ENCODE measurements at places on chromosomes 3 and 15.
A peak's percentile ranks its signal among the peaks of the same experiment; 100 is the strongest.

DNA sequence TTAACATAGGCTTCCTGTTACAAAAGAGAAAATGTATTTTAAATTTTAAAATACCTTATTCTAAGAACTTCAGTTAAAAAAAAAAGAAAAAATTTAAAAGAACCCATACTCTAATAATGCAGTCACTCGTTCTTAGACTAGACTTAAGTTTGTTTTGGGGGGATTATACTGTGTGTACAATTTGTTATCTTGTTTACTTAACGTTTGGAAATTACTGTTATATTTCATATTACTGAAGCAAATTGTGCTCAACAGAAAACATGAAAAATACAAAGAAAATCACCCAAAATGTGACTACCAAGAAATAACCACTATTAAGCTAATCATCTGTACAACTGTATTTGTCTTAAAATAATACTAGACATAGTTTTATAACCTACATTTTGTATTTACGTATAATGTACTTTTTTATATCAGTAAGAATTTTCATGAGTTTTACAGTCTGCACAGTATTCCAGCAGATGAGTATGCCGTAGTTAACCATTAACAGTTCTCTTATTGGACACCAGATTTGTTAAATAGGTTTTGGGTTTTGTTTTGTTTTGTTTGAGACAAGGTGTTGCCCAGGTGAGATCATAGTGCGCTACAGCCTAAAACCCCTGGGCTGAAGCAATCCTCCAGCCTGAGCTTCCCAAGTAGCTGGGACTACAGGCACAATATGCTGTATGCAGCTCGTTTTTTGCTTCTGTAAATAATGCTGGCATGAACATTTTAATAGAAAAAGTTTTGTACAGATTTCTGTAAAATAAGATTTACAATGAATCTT, 88.8 kb upstream of the CHD2 start:
- peak; percentile 67 for DNase-seq
- no peaks in the 10 kb centered on the region for H3K36me3 ChIP-seq
- no peaks in the 10 kb centered on the region for H3K27me3 ChIP-seq
- peak overlapping the region; percentile 99 for H3K27ac ChIP-seq
- no peaks in the 10 kb centered on the region for H3K4me1 ChIP-seq

DNA sequence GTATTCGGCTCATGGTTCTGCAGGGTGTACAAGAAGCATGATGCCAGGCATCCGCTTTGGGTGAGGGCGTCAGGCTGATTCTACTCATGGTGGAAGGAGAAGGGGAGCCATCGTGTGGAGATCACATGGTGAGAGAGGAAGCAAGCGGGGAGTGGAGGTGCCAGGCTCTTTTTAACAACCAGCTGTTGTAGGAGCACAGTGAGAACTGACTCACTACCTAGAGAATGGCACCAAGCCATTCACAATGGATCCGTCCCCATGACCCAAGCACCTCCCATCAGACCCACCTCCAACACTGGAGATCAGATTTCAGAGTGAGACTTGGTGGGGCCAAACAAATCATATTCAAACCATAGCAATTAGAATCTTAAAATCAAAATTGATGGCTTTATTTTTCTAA, 259.8 kb upstream of the CTDSPL start:
- no peaks in the 10 kb centered on the region for H3K36me3 ChIP-seq
- H3K4me3 ChIP-seq, result no peak overlapping the region

DNA sequence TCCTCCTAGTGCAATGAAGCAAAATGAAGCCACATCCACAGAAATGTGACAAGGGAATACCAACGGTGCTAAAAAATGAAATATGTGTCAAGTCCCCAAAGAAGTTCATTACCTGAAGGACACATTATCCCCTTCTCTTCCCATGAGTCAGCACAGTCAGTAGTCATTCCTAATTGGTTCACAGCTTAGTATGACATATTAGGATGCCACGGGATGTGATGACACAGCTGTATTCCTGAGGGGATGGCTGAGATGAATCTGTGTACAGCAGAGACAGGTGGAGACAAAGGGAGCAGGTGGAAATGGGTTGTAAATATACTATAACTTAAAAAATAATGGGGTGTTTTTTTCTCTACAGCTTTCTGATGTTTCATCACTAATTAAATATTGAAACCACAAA, 273.4 kb downstream of the ARRDC4 start:
- no peak overlapping the region for H3K27ac ChIP-seq
- no peak overlapping the region for H3K4me3 ChIP-seq

GRCh38 chr3:36032180-36033047, 347.9 kb upstream of the STAC start:
- H3K27ac ChIP-seq, result no peak overlapping the region
- no peak overlapping the region for H3K4me3 ChIP-seq
- no peaks in the 10 kb centered on the region for H3K36me3 ChIP-seq
- no peak for DNase-seq

DNA sequence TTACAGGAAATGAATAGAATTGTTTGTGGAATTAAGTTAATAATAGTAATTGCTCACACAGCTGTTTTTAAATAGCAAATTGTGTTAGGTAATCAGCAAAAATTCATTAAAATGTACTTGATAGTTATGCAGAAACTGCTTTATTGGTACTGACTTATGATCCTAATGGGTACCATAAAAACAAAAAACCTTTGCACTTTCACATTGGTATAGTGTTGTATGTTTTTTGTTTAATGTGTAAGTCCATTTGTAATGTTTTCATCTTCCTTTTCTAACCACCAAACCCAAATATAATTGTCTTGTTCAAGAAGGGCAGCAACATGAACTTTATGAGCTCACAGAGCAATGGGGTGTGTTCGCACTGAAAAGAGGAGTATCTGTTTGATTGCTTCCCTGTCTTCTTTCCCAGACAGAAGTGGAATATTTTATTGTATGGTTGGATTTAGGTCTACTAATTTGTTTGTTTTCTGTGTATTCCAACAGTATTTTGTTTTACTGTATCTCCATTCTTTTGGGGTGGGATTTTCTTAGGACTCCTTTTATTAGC, 135.8 kb downstream of the TCF12 start:
- no peaks in the 10 kb centered on the region for H3K27me3 ChIP-seq
- DNase-seq, result peak; percentile 52
- no peak overlapping the region for H3K4me3 ChIP-seq

GRCh38 chr3:66907136-66907535, 91.0 kb upstream of the KBTBD8 start:
- no peak for DNase-seq
- no peaks in the 10 kb centered on the region for H3K27me3 ChIP-seq
- no peaks in the 10 kb centered on the region for H3K4me1 ChIP-seq
- H3K27ac ChIP-seq, result no peak overlapping the region
- no peak overlapping the region for H3K4me3 ChIP-seq
- no peaks in the 10 kb centered on the region for H3K36me3 ChIP-seq

GRCh38 chr3:192812743-192813383, 85.5 kb upstream of the FGF12 start:
- no peak overlapping the region for H3K27ac ChIP-seq
- no peaks in the 10 kb centered on the region for H3K27me3 ChIP-seq
- peak; percentile 59 for DNase-seq
- H3K36me3 ChIP-seq, result no peaks in the 10 kb centered on the region
- no peak overlapping the region for H3K4me3 ChIP-seq

GRCh38 chr15:39581793-39582285, 960 bp downstream of the THBS1 start:
- peak overlapping the region; percentile 45 for H3K4me3 ChIP-seq
- no peaks in the 10 kb centered on the region for H3K36me3 ChIP-seq
- H3K27ac ChIP-seq, result peak overlapping the region; percentile 40
- H3K4me1 ChIP-seq, result no peaks in the 10 kb centered on the region
- no peaks in the 10 kb centered on the region for H3K27me3 ChIP-seq

DNA sequence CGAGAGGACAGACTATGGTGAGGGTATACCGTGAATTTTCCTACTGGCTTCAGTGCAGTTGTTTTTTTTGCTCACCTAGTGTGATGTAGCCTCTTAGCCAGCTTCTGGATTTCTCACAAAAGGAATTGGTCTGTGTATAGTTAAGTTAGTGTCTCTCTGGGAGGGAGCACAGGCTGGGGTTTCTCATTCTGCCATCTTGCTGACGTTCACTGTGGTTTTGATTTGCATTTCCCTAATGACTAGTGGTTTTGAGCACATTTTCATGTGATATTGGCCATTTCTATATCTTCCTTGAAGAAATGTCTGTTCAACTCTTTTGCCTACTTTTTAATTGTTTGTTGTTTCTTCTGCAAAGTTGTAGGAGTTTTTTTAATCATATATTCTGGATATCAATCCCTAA, 2.2 kb upstream of the CD86 start:
- DNase-seq, result no peak
- no peaks in the 10 kb centered on the region for H3K36me3 ChIP-seq
- H3K27me3 ChIP-seq, result peaks cover 3% of the 10 kb centered on the region
- no peaks in the 10 kb centered on the region for H3K4me1 ChIP-seq

- H3K27me3 ChIP-seq, result no peaks in the 10 kb centered on the region
- H3K36me3 ChIP-seq, result no peaks in the 10 kb centered on the region
- H3K4me3 ChIP-seq, result no peak overlapping the region
- no peaks in the 10 kb centered on the region for H3K4me1 ChIP-seq
- DNase-seq, result peak; percentile 5
Observed at GRCh38 chr3:23580096-23580713, 225.6 kb upstream of the UBE2E1 start.

GRCh38 chr3:9781551-9781950, 10.7 kb downstream of the TADA3 start:
- peak overlapping the region; percentile 86 for H3K27ac ChIP-seq
- H3K4me1 ChIP-seq, result peaks cover 6% of the 10 kb centered on the region
- DNase-seq, result no peak
- H3K27me3 ChIP-seq, result no peaks in the 10 kb centered on the region
- H3K36me3 ChIP-seq, result peaks cover 12% of the 10 kb centered on the region
- no peak overlapping the region for H3K4me3 ChIP-seq

- no peaks in the 10 kb centered on the region for H3K27me3 ChIP-seq
- H3K36me3 ChIP-seq, result peaks cover 20% of the 10 kb centered on the region
- H3K27ac ChIP-seq, result no peak overlapping the region
Observed at GRCh38 chr3:53126601-53127000, 3.6 kb downstream of the RFT1 start.

- H3K4me3 ChIP-seq, result no peak overlapping the region
- no peak for DNase-seq
- peaks cover 13% of the 10 kb centered on the region for H3K36me3 ChIP-seq
- no peaks in the 10 kb centered on the region for H3K27me3 ChIP-seq
Observed at GRCh38 chr15:85116494-85116893, 134.8 kb downstream of the PDE8A start.

- H3K27ac ChIP-seq, result no peak overlapping the region
- no peaks in the 10 kb centered on the region for H3K27me3 ChIP-seq
- DNase-seq, result peak; percentile 10
Observed at GRCh38 chr15:25694239-25694584, 168.9 kb downstream of the ATP10A start.

DNA sequence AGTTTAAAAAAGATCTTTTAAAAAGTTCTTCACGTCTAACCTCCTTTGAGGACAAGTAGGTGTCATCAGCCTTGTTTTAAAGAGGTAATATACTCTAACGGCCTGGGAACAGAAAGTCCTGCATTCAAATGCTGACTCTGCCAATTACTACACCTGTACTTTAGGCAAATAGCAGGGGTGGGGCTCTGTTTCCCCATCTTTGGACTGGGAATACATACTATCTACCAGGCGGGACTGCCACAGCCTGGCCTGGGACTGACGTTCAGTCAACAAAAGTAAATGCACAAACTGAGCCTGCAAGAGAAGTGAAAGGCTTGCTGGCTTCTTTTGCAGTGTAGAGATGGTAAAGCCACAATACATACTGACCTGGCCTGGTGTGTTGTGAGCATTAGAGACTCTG, 107.6 kb upstream of the SPATA12 start:
- peak; percentile 42 for DNase-seq
- H3K36me3 ChIP-seq, result no peaks in the 10 kb centered on the region
- no peaks in the 10 kb centered on the region for H3K4me1 ChIP-seq
- H3K27me3 ChIP-seq, result no peaks in the 10 kb centered on the region
- no peak overlapping the region for H3K4me3 ChIP-seq

- DNase-seq, result no peak
- H3K27me3 ChIP-seq, result no peaks in the 10 kb centered on the region
- no peak overlapping the region for H3K27ac ChIP-seq
- H3K36me3 ChIP-seq, result peaks cover 6% of the 10 kb centered on the region
- peaks cover 2% of the 10 kb centered on the region for H3K4me1 ChIP-seq
Observed at GRCh38 chr15:85531083-85531482, 150.7 kb downstream of the AKAP13 start.

DNA sequence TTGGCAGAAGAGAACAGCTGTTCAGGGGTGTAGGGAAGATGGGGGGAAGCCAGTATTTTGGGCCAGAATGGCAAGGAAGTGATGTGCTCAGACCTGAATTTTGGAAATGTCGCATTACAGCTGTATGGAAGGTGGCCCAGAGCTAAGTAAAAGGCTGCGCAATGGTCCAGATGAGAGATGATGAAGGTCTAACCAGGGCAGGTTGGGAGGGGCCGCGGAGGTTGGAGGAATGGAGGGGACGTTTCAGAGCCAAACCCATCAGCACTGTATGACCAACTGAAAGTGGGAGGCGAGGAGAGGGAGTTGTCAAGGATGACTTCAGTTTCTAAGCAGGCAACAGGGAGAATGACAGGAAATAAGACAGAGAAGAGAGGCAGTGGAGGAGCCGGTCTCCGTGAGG, 60.8 kb downstream of the ADCY5 start:
- H3K4me3 ChIP-seq, result no peak overlapping the region
- no peak for DNase-seq
- no peaks in the 10 kb centered on the region for H3K27me3 ChIP-seq

GRCh38 chr3:84893211-84893610, 65.6 kb upstream of the CADM2 start:
- no peak overlapping the region for H3K27ac ChIP-seq
- DNase-seq, result no peak
- H3K36me3 ChIP-seq, result no peaks in the 10 kb centered on the region

DNA sequence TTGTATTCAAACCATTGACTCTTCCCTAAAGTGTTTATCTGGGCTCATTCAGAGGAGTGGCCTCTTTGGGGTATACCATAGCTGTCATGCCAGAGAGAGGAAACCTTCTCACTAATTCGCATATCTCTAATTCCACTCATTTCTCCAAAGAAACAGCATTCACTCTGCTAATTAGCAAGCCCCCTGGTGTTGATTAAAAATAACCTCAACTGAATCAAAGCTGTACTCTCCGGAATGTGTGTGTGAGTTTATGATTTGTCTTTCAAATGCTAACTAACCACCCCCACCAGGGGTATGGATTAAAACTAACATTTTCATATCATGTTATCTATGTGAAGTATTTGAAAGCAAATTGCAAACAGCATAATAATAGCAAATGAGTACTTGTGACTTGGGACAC, 45.5 kb downstream of the PAQR5 start:
- no peak overlapping the region for H3K4me3 ChIP-seq
- H3K27ac ChIP-seq, result no peak overlapping the region
- no peaks in the 10 kb centered on the region for H3K36me3 ChIP-seq
- no peaks in the 10 kb centered on the region for H3K4me1 ChIP-seq
- H3K27me3 ChIP-seq, result no peaks in the 10 kb centered on the region

DNA sequence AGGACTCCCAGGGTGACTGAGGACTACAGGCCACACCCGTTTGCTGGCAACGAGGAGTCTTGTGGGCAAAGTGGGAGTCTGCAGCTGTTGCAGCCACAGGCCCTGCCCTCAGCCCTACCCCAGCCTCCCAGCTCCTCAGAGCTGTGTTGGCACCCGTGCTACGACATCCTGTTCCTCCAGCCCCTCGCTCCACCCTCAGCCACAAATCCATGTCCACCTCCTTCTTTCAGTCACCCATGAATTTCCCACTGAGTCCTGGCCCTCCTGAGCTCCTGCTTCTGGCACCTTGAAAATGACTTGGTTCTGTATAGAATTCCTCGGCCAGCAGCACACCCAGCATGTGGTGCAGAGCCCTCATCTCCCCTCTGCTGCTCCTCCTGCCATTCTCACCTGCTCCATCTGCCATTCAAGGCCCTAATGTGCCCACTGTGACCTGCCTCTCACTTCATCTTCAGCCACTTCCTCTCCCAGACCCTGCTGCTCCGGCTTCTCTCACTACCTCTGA, 20.9 kb upstream of the VILL start:
- H3K4me1 ChIP-seq, result peaks cover 5% of the 10 kb centered on the region
- H3K4me3 ChIP-seq, result no peak overlapping the region
- DNase-seq, result no peak
- H3K36me3 ChIP-seq, result peaks cover 47% of the 10 kb centered on the region
- H3K27ac ChIP-seq, result no peak overlapping the region
- H3K27me3 ChIP-seq, result no peaks in the 10 kb centered on the region
